CD4-positive, CD25-positive, alpha-beta regulatory T cell (primary cell): ENCODE measurements at places on chromosomes 3 and 15. TPM values are rescaled to one million over a fixed set of nuclear protein-coding genes. Genes with fewer than 3 reads are reported as not detected.

Gene CACNA2D3
- not detected for polyA plus RNA-seq

Gene TMA7
- 714 TPM for polyA plus RNA-seq

- DNase-seq = no peak
These were observed 54.5 kb downstream of the NEK11 start for GRCh38 chr3:131081224-131081623.

- no peak for DNase-seq
These were observed 77.9 kb upstream of the IGSF10 start for GRCh38 chr3:151538456-151539393.

DNA sequence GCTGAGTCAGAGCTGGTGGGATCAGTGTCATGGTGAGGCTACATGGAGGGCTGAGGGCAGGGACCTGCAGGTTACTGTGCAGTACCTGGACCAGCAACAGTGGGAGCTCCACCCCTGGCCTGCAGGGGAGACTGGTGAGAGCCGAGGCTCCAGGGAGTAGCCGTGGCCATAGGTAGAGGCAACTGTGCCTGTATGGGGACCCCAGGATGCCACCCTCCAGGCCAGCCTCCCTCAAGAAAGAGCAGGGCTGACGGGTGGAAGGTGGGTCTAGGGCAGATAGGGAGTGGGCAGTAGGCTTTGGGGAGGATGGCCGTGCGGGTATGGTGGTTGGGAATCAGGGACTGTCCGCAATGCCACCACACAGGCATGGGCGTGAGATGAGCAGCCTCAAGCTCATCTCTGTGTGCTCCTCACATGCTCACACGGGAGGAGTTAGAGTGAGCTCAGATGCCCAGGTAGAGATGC, 35.5 kb downstream of the FBLN2 start:
- no peak for DNase-seq

DNA sequence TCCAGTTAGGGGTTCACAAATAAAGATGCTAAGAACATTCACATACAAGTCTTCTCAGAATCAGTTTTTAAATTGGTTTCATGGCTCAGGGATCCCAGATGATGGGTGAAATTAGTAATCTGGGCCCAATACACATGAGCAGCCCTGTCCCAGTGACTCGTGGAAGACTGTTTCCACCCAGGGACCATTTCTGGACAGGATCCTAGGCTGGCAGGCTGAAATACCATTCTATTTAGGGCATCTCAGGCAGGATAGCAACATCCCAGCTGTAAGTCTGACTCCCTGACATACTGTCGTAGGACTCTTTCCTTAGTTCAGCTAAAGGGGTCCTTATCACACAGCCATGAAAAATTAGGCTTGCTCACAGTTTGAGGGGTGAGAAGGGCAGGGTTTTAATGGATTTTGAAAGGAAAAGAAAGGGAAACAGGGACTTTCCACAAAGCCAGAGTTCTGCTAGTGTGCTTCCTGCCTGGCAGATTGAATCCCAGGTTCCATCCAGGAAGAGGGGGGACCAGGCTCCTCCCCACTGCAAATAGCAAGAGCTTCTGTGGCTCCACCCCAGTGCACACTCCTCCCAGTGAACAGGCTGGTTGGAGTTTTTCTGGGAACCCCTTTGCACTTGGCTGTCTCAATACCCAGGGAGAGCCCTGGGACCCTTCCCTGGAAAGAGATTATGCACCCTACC, 41.3 kb upstream of the LYZL4 start:
- DNase-seq = no peak

- no peak for DNase-seq
These were observed 8.7 kb downstream of the FOXL2 start for GRCh38 chr3:138938056-138938876.

DNA sequence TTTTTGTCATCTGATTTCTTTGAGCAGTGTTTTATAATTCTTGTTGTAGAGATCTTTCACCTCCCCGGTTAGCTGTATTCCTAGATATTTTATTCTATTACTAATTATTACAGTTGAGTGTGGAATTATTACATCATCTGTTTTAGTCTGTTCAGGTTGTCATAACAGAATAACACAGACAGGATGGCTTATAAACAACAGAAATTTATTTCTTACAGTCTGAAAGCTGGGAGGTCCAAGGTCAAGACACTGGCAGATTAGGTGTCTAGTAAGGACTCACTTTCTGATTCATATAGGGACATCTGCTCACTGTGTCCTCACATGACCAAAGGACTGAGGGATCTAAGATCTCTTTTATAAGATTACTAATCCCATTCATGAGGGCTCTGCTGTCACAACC, 121.3 kb upstream of the THBS1 start:
- DNase-seq = no peak
